Activated T-helper 1 cell treated with anti-CD3 and anti-CD28 coated beads, Interleukin-2, amount 50 U/mL, for 16 hours (primary cell): ENCODE measurements at places on chromosomes 3 and 15.

DNA sequence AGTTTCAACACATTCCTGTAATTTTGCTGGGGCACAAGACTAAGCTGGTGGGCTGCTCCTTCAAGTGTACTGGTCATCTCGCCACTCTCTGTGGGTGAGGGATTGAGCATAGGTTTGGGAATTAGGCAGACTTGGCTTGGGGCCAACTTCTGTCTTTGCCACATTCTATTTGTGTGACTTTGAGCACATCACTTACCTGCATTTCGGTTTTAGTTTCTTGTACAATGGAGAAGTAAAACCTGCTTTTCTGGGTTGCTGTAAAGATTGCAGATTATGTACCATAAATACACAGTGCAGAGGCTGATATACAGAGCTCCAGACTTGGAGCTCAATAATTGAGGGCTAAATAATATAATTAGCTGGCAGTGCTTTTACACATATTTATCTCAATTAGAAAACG lies 162.1 kb downstream of the C3orf38 start:
- no peak for DNase-seq

- DNase-seq: no peak
Measured at GRCh38 chr3:97691354-97691753, 73.2 kb upstream of the ARL6 start.

- no peak for DNase-seq
Measured at GRCh38 chr3:159726231-159726964, 262.2 kb upstream of the IL12A start.

GRCh38 chr3:41362638-41363559 lies 163.6 kb downstream of the CTNNB1 start:
- DNase-seq: no peak

DNA sequence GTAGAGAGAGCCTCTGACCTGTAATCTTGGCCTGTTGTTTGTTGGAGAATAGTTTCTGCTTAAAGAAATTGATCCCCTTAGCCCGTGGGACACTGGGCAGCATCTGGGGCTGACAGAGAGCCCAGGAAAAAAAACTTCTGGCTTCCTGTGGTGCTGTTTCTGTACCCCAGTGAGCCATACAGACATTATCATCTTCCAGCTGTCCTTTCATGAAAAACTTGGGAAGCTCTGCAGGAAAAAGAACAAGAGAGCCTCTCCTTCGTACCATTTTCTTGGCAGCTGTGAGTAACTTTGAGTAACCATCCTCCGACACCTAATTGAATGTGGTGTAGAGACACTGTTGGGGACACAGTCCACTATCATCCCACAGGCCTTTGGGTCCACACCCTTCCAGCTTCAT lies 333.0 kb downstream of the SHQ1 start:
- DNase-seq: no peak
